ENCODE measurements at places on chromosomes 16 and 17. TPM values are rescaled to one million over a fixed set of nuclear protein-coding genes. Genes with fewer than 3 reads are reported as not detected.

The C1QL1 gene
- not detected for polyA plus RNA-seq

The IQCK gene
- 9.6 TPM for polyA plus RNA-seq

The KRT14 gene
- 29,603 TPM for polyA plus RNA-seq

The MYH13 gene
- polyA plus RNA-seq = not detected

The PPP1R27 gene
- 0.12 TPM for polyA plus RNA-seq

The P2RX1 gene
- polyA plus RNA-seq = not detected

The DNAH2 gene
- 0.13 TPM for polyA plus RNA-seq

The NEUROD2 gene
- not detected for polyA plus RNA-seq

The KCNG4 gene
- polyA plus RNA-seq = not detected

The C1QTNF8 gene
- polyA plus RNA-seq = not detected

The TMEM132E gene
- polyA plus RNA-seq = not detected

The DLX3 gene
- 0.81 TPM for polyA plus RNA-seq

The CD7 gene
- not detected for polyA plus RNA-seq

The GNGT2 gene
- polyA plus RNA-seq = not detected

The CDH1 gene
- polyA plus RNA-seq = 378 TPM

The FAHD1 gene
- polyA plus RNA-seq = 36.8 TPM

The NT5C gene
- polyA plus RNA-seq = 29.9 TPM

Measured in keratinocyte (primary cell).